ENCODE measurements at places on chromosomes 5 and 9.

DNA sequence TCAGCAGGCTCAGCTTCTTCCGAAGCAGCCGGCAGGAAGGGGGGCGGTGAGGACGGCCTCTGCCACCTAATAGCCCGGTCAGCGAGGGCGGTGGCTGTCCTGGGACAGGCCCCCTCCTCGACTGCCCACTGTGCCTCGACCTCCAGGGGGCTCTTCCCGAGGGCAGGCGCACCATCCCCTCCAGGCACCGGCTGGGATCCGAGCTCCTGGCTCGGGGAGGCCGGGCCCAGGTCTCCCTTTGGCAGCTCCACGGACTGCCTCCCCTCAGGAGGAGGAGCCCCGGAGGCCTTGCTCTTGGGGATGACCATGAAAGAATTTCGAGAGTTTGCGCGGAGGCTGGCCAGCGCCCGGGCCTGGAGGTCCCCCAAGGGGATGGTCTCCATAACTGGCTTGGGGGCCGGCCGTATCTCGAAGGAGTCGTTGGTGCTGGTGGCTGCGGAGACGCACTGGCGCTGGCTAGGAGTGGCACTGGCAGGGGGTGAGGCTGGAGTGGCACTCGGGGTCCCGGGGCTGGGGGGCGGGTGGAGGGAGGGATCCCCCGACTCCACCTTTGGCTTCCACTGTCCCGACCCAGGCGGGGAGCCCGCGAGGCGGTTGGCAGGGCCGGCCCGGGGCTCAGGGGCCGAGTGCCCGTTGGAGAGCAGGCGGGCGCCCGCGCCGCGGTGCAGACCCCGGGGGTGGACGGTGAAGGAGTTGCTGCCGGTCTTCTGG, 975 bp downstream of the TPRN start:
- no peak for DNase-seq

DNA sequence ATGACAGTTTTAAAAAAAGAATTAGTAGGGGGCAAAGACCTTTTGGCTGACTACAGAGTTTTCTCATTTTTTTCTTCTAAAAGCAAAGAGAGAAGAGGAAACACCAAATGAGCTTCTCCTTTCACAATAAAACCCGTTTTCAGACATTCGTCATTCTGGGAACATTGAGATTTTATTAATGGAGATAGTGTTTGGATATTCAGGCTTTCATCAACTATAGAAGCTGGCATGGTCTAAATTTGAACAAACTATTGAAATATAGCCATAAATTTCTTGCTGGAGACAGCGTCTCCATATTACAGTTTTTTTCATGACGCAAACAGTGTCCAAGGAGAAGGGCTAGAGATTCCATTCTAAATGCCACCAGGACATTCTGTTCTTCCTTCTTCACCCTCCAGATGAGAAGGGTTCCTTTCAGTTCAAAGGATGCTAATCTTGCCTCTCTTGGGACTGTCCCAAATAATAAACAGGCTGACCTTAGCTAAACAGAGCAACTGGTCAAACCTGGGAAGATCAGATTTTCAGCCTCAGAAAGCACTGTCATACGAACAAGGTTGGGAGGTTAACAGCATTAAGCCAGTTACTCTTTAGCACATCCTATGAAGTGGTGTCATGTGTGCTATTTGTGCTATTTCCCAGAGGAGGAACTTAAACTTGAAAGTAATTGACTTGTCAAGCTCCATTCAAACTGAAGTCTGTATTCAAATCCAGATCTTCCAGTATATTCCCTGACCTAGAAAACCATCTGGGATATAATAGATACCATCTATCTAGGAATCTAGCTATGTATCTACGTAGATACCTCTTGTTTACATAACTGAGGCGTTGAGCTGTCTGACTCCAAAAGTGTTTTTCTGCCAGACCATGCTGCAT, 125.6 kb downstream of the LPAR1 start:
- no peak for DNase-seq

DNA sequence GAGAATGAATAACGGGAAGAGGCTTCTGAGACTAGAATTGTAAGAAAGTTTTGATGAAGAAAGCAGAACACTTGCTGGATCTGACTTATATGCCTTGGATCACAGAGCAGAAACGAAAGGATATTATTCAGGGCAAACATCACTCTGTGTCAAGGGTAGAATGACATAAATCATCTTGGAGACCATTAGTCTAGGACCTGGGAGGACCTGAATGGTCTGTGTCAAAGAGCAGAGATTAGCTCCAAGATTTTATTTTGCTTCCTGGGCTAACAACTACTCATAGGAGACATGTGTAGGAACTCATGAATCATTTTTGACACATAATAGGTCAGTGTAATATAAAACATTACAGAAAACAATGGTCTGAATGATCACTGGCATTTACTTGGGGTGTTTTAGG, 417.9 kb downstream of the SLCO4C1 start:
- no peak for DNase-seq

- no peak for DNase-seq
Measured at GRCh38 chr9:114250235-114250568, 72.7 kb upstream of the ORM1 start.

- DNase-seq: no peak
Measured at GRCh38 chr9:13141629-13142028, 137.9 kb downstream of the MPDZ start.

- no peak for DNase-seq
Measured at GRCh38 chr5:28400076-28400475, 1361.7 kb upstream of the CDH9 start.

DNA sequence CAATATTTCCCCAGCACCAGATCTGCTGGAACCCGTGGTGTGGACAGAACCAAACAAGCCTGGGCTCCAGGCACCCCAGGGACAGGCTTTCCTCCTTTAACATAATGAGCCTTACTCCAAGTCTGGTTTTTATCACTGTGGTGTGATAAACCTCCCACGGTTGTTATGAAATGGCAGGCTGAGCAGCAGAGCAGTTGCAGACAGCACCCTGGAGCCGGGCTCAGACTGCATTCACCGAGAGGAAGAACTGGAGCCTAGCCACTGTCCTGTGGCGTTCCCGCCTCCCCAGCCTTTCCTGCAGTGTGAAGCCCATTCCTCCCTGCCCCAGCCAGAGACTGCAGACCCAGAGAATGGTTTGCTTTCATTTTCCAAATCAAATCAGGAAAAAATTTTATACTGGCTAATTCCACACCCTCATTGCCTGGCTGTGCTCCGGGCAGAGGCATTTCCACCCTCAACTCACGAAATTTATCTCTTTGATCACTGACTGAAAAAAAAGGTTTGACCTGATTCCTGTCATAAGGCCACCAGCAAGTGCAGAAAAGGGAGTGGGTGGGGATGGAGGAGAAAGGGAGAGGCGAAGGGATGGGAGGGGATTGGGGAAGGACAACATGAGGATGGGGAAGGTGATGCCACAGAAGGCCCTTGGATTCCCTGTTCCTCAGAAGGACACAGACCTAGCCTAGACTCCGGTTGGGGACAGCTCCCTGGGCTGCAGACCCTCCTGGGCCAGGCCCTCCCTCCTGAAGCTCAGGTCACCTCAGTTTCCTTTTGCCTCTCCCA, 18.9 kb downstream of the IPPK start:
- no peak for DNase-seq
